ENCODE measurements at places on chromosomes 1 and 21.

GRCh38 chr1:193060938-193061337, 1.5 kb downstream of the RO60 start:
- peaks cover 17% of the 10 kb centered on the region for H3K4me1 ChIP-seq
- H3K27me3 ChIP-seq: no peaks in the 10 kb centered on the region
- DNase-seq: no peak
- H3K4me3 ChIP-seq: peak overlapping the region; percentile 96

GRCh38 chr21:44291936-44292811, 6.5 kb downstream of the AIRE start:
- no peaks in the 10 kb centered on the region for H3K4me1 ChIP-seq
- H3K4me3 ChIP-seq: no peak overlapping the region
- no peak overlapping the region for H3K27ac ChIP-seq

- H3K4me1 ChIP-seq: peaks cover 1% of the 10 kb centered on the region
- H3K36me3 ChIP-seq: no peaks in the 10 kb centered on the region
- DNase-seq: no peak
- H3K27ac ChIP-seq: no peak overlapping the region
- no peak overlapping the region for H3K4me3 ChIP-seq
- peaks cover 5% of the 10 kb centered on the region for H3K27me3 ChIP-seq
These were observed 71.2 kb upstream of the RUNX3 start for GRCh38 chr1:25001125-25001915.

GRCh38 chr1:226276077-226276682, 32.8 kb downstream of the LIN9 start:
- H3K4me1 ChIP-seq: no peaks in the 10 kb centered on the region
- H3K27ac ChIP-seq: no peak overlapping the region
- no peak for DNase-seq
- no peaks in the 10 kb centered on the region for H3K36me3 ChIP-seq

GRCh38 chr1:198165927-198166647, 9.3 kb downstream of the NEK7 start:
- H3K4me1 ChIP-seq: peaks cover 25% of the 10 kb centered on the region
- no peak for DNase-seq
- H3K36me3 ChIP-seq: peaks cover 6% of the 10 kb centered on the region
- H3K27me3 ChIP-seq: no peaks in the 10 kb centered on the region
- no peak overlapping the region for H3K4me3 ChIP-seq
- H3K27ac ChIP-seq: no peak overlapping the region

GRCh38 chr1:45510972-45511527, 10.6 kb downstream of the PRDX1 start:
- H3K4me3 ChIP-seq: no peak overlapping the region
- H3K27me3 ChIP-seq: no peaks in the 10 kb centered on the region
- DNase-seq: no peak
- H3K27ac ChIP-seq: no peak overlapping the region

DNA sequence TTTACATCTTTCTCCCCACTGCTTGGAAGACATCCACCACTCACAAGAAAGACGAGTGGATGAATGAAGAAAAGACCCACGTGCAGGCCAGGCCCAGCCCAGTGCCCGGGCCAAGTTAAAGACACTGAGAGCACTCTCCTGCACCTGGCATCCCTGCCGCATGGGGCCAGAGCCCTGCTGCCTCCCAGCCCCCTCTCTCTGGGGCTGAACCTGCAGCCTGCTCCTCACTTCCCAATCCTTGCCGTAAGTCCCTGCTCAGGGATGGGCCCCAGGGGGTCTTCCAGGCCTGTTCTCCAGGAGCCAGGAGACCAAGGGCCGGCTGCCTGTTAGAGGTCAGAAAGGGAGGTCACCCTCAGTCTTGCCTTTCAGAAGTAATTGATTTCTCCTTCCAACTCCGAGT, 168.5 kb upstream of the ZC3H12A start:
- no peaks in the 10 kb centered on the region for H3K4me1 ChIP-seq
- no peak overlapping the region for H3K4me3 ChIP-seq
- H3K27me3 ChIP-seq: no peaks in the 10 kb centered on the region
- no peak overlapping the region for H3K27ac ChIP-seq
- no peaks in the 10 kb centered on the region for H3K36me3 ChIP-seq

GRCh38 chr1:61050541-61051442, 31.6 kb upstream of the NFIA start:
- peak overlapping the region; percentile 60 for H3K4me3 ChIP-seq
- peaks cover 51% of the 10 kb centered on the region for H3K27me3 ChIP-seq
- DNase-seq: no peak
- peaks cover 3% of the 10 kb centered on the region for H3K4me1 ChIP-seq
- no peaks in the 10 kb centered on the region for H3K36me3 ChIP-seq

DNA sequence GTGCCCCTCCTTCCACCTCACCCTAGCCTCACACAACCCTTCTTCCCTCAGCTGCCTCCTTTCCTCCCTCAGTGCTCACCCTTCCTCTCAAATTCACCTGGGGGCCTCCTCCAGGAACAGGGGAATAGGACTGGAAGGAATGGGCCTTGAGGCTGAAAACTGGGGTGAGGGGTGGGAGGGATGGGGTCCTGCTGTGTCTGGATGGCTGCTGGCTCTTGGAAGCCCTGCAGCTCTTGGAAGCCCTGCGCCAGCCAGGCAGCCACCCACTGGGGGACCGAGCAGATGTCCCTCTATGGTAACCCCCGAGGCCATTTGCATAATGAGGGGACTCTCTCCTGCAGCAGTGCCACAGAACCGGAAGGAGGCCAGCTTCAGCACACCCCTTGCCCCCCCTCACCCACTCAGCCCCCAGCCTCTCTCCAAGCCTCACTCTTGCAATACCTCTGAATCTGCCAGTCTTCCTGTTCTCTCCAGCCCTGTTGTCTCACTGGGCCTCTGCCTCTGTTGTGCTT, 85.2 kb downstream of the KIRREL1 start:
- H3K36me3 ChIP-seq: peaks cover 45% of the 10 kb centered on the region
- H3K4me1 ChIP-seq: no peaks in the 10 kb centered on the region
- H3K27ac ChIP-seq: no peak overlapping the region
- no peaks in the 10 kb centered on the region for H3K27me3 ChIP-seq
- no peak overlapping the region for H3K4me3 ChIP-seq

- no peak overlapping the region for H3K27ac ChIP-seq
- no peaks in the 10 kb centered on the region for H3K27me3 ChIP-seq
- no peak overlapping the region for H3K4me3 ChIP-seq
- H3K36me3 ChIP-seq: no peaks in the 10 kb centered on the region
These were observed 9.5 kb downstream of the SLC6A9 start for GRCh38 chr1:44021581-44022321.

- no peaks in the 10 kb centered on the region for H3K36me3 ChIP-seq
- peaks cover 13% of the 10 kb centered on the region for H3K4me1 ChIP-seq
- peaks cover 2% of the 10 kb centered on the region for H3K27me3 ChIP-seq
- H3K27ac ChIP-seq: no peak overlapping the region
- H3K4me3 ChIP-seq: no peak overlapping the region
These were observed 152.5 kb downstream of the CDC7 start for GRCh38 chr1:91653183-91653582.

DNA sequence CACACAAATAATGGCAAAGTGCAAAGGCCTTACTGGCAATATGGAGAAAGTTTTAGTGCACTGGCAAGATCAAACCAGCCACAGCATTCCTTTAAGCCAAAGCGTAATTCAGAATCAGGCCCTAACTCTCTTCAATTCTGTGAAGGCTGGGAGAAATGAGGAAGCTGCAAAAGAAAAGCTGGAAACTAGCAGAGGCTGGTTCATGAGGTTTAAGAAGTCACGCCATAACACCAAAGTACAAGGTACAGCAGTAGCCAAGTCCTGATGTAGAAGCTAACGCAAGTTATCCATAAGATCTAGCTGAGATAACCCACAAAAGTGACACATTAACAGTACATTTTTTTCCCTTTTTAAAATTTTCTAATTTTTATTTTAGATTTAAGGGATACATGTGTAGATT, 57.1 kb downstream of the SLC27A3 start:
- H3K4me3 ChIP-seq: no peak overlapping the region
- H3K27me3 ChIP-seq: no peaks in the 10 kb centered on the region
- DNase-seq: no peak
- H3K36me3 ChIP-seq: peaks cover 7% of the 10 kb centered on the region

- H3K4me3 ChIP-seq: no peak overlapping the region
- H3K27me3 ChIP-seq: no peaks in the 10 kb centered on the region
- peaks cover under 1% of the 10 kb centered on the region for H3K4me1 ChIP-seq
- DNase-seq: no peak
- peaks cover 20% of the 10 kb centered on the region for H3K36me3 ChIP-seq
- H3K27ac ChIP-seq: no peak overlapping the region
These were observed 16.8 kb downstream of the RNF19B start for GRCh38 chr1:32947669-32948389.

- H3K27me3 ChIP-seq: no peaks in the 10 kb centered on the region
- no peaks in the 10 kb centered on the region for H3K36me3 ChIP-seq
- H3K4me3 ChIP-seq: no peak overlapping the region
- H3K27ac ChIP-seq: peak overlapping the region; percentile 50
- H3K4me1 ChIP-seq: peaks cover 44% of the 10 kb centered on the region
These were observed 58.8 kb downstream of the TOMM20 start for GRCh38 chr1:235069577-235070563.

GRCh38 chr1:229019663-229020271, 251.1 kb upstream of the RAB4A start:
- H3K36me3 ChIP-seq: no peaks in the 10 kb centered on the region
- DNase-seq: no peak
- H3K27me3 ChIP-seq: peaks cover 4% of the 10 kb centered on the region
- peaks cover 4% of the 10 kb centered on the region for H3K4me1 ChIP-seq
- H3K4me3 ChIP-seq: no peak overlapping the region

DNA sequence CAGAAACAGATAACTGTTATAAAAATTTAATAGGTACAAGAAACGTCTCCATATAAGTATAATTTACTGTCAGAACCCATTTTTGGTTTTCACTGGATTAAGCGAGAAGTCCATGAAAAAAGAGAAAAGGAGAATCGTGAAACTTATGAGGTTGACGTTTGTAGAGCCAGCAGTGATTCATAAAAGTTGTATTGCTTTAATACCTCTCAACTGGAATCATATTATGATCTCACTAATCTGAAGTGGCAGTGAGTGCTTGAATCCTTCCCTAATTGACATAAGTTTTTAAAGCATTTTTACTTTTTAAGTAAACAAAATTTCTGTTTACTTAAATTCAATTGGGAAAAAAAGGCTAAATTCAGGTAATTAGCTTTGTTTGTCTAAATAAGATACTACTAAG, 315.3 kb downstream of the TPR start:
- H3K36me3 ChIP-seq: no peaks in the 10 kb centered on the region
- H3K27ac ChIP-seq: no peak overlapping the region
- H3K4me1 ChIP-seq: no peaks in the 10 kb centered on the region
- H3K4me3 ChIP-seq: no peak overlapping the region

DNA sequence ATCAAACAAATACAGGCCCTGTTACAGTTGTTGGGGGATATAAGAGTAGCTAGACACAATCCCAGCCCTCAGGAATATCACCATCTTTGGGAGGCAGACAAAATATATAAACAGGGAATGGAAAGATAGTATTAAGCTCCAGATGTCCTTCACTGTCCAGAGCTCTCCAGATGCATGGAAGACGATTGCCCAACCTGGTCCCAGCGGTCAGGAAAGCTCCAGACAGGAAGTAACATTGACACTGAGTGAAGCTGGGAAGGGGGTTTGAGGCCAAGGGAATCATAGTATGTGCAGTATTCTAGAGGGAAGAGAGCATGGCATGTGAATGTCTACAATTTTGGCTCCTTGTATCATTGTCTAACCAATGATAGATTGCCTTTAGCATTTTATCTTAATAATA, 173.9 kb upstream of the HOOK1 start:
- no peaks in the 10 kb centered on the region for H3K27me3 ChIP-seq
- H3K4me1 ChIP-seq: no peaks in the 10 kb centered on the region
- H3K36me3 ChIP-seq: no peaks in the 10 kb centered on the region
- no peak for DNase-seq
- no peak overlapping the region for H3K27ac ChIP-seq

GRCh38 chr1:208475951-208476845, 232.0 kb upstream of the PLXNA2 start:
- H3K27ac ChIP-seq: no peak overlapping the region
- no peaks in the 10 kb centered on the region for H3K4me1 ChIP-seq
- no peak overlapping the region for H3K4me3 ChIP-seq
- no peaks in the 10 kb centered on the region for H3K27me3 ChIP-seq

GRCh38 chr1:207221934-207222351, 99.5 kb upstream of the CD55 start:
- no peak overlapping the region for H3K4me3 ChIP-seq
- no peaks in the 10 kb centered on the region for H3K4me1 ChIP-seq
- no peaks in the 10 kb centered on the region for H3K27me3 ChIP-seq

GRCh38 chr1:54126271-54126815, 26.5 kb downstream of the CDCP2 start:
- H3K36me3 ChIP-seq: no peaks in the 10 kb centered on the region
- H3K4me1 ChIP-seq: peaks cover 8% of the 10 kb centered on the region
- no peak overlapping the region for H3K27ac ChIP-seq
- no peak for DNase-seq
- H3K27me3 ChIP-seq: peaks cover 4% of the 10 kb centered on the region

GRCh38 chr1:29461115-29461739, 224.9 kb downstream of the PTPRU start:
- no peak overlapping the region for H3K4me3 ChIP-seq
- H3K4me1 ChIP-seq: no peaks in the 10 kb centered on the region
- H3K27me3 ChIP-seq: no peaks in the 10 kb centered on the region
- no peak overlapping the region for H3K27ac ChIP-seq

DNA sequence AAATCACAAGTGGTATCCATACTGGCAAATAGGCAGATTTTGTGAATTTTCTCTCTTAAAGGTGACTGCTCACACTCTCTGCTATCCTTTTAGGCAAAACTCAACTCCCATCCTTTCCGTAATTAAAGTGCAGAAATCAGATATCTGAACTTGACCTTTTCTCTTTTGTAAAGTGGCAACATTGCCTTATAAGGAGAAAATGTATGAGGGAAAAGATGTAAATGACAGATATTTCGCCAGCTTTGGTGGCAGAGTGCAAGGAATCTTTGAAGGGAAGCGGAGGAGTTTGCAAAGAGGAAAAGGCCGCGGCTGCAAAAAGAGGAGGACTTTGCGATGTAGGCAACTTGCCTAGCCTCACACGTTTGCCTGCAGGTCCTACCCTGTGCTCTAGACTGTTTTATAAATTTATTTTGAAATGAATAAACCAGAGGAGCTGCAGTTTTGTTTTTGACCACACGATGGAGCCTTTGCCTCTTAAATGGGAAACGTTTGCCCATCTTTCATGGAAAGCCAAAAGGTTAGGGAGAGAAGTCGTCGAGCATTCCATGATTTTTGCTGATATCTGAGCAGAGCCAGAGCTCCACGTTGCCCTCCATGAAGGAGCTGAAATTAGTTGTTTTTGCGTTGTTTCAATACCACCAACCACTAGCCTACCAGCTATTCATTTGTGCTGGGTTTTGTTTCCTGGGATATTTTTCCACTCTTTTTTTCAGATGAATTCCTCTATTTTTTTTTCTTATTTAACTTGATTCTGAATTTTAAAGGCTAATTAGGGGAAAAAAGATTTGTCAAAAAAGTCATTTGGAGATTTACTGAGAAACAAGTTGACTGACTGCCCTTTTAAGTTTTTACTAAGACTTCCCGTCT, 242.3 kb downstream of the LMX1A start:
- no peaks in the 10 kb centered on the region for H3K36me3 ChIP-seq
- peaks cover 3% of the 10 kb centered on the region for H3K27me3 ChIP-seq
- DNase-seq: no peak
- H3K27ac ChIP-seq: no peak overlapping the region
- H3K4me3 ChIP-seq: no peak overlapping the region
